ENCODE measurements at places on chromosomes 11 and 22.

DNA sequence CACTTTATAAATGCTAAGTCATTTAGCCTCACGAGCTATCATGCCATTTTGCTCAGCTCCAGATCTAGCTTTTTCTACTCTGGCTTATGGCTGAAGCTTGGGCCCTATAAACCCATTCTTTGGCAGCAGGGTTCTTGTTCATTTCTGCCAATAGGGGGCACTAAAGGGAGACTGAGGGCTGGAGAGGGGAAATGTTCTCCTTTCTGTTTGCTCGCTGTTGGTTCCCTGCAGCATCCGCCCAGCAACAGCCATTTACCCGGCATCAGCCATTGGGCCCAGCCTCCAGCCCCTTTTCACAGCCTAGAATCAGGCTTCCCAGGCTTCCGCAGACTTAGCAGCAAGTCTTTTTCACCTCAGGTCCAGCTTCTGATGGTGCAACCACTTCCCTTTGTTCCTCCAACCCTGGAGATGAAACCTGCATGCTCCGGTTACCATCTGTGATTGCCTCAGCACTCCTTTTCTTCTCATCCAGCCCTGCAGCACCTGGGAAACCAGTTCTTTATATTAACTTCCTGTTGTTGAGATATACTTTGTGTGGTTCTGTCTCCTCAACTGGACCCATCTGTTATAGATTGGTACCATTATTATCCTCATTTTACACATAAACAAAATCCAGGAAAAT is 4.2 kb upstream of the ME3 start:
- no peak for DNase-seq

- DNase-seq: no peak
Observed at GRCh38 chr11:76436020-76436419, 8.8 kb upstream of the EMSY start.

GRCh38 chr11:7514099-7514591 is 346 bp downstream of the PPFIBP2 start:
- DNase-seq: no peak

DNA sequence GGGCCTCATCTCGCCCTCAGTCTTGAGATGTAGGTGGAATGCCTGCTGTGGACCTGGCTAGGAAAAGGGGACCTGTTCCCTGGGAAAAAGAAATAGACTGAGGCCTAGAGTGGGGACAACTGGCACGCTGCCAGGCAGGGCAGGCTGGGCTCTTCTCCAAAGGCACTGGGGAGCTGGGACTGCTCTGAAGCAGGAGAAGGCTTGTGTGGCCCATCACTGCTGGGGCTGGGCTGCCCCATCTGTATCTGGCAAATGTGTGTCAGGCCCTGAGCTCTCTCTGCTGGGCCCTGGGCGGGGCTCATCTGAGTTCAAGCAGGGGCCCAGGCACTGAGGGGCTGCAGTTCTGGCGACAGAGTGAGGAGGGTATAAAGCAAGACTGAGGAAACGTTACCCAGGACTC is 32.9 kb downstream of the ARVCF start:
- peak; percentile 65 for DNase-seq

DNA sequence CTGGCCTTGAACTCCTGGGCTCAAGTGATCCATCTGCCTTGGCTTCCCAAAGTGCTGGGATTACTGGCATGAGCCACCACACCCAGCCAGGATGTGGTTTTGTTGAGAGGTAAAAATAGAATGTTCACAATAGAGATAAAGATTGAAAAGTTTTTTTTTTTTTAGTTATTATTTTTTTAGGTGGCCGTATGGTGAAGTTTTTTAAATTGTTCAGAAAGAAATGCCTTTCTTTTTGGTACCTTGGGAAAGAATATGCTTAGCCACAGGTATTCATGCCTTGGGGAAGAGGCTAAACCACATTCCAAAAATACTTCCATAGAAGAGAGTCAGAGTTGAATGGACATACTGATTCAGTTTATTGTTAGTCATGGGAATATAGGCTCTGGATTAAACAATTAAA is 143.4 kb downstream of the C11orf91 start:
- DNase-seq: no peak

DNA sequence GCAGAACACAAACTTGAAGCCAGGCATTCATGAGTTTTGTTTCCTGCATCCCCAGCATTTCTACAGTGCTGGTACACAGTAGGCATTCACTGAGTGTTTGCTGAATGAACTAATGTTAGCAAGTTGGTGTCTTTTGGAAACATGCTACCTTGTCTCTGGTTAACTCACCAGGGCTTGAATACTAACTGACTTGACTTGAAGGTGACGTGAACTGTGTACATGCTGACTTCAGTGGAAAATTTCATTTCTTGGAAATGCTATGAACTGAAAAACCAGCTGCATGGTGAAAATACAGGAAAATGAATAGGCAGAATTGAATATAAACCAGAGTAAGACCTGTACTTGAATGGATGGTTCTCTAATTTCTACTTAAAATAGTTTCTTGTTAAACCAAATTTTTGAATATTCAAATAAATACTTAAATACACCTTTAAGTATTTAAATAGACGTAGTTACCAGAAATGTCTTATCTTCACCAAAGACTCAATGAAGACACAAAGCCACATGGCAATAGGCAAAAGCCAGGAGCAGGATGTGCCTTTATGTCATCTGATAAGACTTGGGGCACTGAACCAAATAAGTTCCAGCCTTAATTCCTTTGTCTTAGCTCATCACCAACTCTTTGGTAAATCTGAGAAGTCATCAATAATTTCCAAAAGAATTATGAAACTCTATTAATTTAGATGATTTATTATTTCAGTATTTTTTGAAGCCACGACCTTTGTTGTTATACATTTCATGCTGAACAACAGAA is 39.7 kb upstream of the POU2AF2 start:
- no peak for DNase-seq

DNA sequence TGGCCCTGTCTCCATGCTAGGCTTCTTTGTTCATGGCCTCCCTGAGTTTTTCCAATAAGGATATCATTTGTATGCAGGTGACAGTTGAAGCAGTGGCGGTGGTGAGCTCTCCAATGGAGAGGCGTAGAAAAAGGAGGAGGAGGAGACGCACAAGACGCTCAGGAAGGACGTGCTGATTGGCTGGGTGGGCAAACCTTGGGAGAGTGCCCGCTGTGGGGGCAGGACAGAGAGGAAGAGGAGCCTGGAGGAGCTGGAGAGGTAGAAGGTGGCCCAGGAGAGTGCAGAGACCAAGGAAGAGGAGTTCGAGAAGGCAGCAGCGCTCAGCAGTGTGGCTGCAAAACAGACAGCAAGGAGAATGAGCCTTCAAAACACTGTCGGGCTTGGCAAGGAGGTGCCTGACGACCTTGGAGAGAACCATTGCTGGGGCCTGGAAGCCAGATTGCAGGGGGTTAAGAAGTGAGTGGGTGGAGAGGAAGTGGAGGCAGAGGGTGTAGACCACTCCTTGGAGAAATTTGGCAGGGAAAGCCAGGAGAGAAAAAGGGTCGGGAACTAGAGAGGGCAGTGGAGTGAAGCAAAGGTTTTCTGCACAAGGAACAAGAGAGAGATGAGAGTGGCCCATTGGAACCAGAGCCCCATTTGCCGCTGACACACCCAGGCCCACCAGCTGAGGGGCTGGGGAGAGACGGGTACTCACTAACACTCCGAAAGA is 7.5 kb downstream of the CLCF1 start:
- DNase-seq: no peak

GRCh38 chr11:118099838-118100556 is 13.2 kb upstream of the SMIM35 start:
- DNase-seq: no peak

DNA sequence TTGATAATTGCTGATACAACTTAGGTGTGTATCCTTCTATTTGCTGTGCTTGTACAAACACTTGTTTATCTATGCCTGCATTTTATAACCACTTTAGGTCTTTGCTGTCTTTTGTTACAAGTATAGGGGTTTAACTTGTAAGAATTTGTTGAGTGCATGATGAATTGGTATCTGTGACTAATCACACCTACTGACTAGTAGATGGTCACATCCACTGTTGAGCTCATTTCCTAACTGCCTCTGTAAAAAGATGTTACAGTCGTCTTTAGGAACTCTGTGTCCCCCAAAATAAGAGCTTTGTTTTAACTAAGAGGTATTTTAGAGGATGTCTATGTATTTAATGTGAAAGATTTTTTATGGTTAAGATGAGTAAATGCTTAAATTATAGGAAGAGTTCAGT is 60.5 kb downstream of the HIPK3 start:
- DNase-seq: no peak

- DNase-seq: no peak
Observed at GRCh38 chr11:130121445-130121978, 38.1 kb upstream of the ST14 start.

DNA sequence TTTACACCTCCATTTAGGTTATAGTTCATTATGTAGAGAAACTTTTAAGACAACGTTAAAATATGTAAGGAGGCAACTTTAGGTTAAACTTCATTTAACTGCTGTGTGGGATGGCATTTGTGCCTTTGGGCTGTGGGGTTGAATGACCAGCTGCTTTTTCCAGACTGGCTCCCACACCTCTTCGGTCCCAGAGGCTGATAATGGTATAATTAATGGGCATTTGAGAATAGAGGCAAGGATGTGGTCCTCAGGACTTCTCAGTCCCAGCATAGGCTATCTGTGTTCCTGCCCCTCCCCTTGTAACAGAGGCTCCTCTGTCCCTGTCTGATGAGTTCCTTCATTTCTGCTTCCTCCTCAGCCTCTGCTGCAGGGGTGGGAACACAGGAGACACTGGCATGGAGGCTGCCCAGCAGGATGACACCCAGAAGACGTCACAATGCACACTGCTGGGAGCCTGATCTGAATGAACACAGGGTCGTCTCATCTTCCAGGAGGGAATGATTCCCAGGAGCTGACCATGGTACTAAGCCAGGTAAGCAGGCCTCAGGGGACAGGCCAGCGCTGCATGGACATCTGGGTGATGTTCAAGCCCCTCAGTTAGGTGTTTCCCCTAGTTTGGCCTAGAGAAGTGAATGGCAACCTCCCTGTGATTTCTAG is 17.1 kb upstream of the GNAZ start:
- peak; percentile 32 for DNase-seq

DNA sequence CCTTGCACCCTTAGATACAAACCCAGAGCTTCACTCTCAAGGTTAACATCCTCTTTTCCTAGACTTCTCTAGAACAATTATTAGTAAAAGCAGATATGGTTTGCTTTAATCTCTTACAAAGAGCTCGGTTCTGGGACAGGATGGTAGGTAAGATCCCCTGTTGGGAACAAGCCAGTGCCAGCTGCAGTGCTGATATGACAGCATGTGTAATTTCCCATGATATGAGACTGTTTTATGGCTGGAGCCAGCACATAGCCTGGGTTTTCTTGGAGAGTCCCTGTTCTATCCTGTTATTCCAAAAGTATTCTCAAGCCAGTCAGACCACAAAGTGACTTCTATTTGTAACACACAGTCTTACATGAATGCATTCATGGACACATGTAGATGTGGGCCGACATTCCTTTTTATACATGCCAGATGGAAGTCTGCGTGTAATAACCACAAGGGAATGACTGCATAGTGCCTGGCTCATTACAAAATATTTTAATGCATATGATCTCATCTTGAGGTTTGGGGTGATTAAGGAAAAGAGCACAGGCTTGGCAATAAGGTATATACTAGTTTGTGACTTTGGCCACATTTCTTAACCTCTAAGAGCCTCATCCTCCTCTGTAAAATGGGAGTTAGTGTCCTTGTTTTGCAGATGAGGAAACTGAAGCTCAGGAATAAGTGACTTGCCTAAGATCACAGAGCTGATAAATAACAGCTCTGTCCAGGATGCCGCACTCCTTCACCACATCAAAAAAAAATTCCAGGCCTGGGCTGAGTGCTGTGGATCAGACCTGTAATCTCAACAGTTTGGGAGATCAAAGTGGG is 21.8 kb downstream of the CLMP start:
- DNase-seq: no peak

DNA sequence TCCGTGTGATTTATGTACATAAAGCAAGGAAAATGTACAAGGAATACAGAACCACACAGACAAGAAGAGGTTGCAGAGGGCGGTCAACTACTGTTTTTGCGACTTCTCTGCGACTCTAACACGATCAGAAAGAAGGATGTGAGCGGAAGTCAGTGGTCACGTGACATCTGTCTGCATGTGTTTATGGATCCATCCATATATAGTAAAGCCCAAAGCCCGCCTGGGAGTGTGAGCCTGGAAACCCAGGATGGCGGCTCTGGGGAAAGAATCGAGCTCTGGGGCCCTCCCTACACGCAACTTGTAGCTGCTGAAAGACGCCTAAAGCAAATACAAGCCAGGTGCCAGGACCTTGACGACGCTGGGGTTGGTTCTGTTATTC is 8.8 kb downstream of the OSBPL5 start:
- DNase-seq: no peak

GRCh38 chr11:134975866-134976376 is 563.9 kb upstream of the B3GAT1 start:
- DNase-seq: no peak

All from chondrocyte (in vitro differentiated cells).